Hippocampal formation (tissue), 2 donors: ENCODE measurements at places on chromosomes 13 and 19.
A peak's percentile ranks its signal among the peaks of the same experiment; 100 is the strongest.

GRCh38 chr13:91196958-91197357 lies 150.5 kb upstream of the MIR17HG start:
- DNase-seq, result no peak

GRCh38 chr13:99415851-99416331 lies 85.4 kb upstream of the TM9SF2 start:
- DNase-seq, result no peak

DNA sequence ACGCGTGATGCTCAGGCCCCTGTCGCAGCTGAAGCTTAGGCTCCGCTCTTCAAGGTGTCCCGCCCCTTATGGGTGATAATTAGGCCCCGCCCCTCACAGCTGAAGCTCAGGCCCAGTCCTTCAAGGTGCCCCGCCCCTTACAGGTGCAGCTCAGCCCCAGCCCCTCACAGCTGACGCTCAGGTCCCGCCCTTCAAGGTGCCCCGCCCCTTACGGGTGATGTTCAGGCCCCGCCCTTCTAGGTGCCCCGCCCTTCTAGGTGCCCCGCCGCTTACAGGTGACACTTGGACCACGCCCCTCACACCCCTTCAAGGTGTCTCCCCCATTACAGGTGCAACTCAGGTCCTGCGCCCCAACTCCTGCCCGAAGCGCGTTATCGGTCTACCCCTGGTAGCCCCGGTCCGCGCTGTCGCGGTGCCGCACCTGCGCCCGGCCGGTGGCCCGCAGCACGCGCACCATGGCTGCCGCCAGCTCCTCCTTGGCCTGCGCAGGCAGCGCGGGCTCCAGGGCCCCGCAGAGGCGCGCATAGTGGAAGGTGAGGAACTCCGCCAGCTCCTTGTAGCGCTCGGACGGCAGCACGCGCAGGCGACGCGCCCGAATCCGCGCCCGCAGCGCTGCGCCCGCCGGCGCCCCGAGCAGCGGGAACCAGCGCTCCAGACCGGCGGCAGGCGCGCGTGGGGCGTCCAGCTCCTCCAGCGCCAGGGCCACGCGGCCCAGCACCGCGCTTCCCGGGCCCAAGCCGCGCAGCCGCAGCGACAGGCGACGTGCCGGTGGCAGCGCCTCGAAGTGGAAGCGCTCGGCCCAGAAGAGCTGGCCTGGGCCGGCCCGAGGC lies 7.3 kb downstream of the RASAL3 start:
- no peak for DNase-seq

- DNase-seq, result no peak
Measured at GRCh38 chr13:80235967-80236302, 105.0 kb downstream of the SPRY2 start.

GRCh38 chr13:51282322-51282721 lies 57.2 kb upstream of the SERPINE3 start:
- DNase-seq, result no peak

GRCh38 chr19:39752390-39752789 lies 14.6 kb upstream of the CLC start:
- DNase-seq, result no peak

GRCh38 chr19:56623006-56623405 lies 20.0 kb upstream of the SMIM17 start:
- DNase-seq, result no peak

DNA sequence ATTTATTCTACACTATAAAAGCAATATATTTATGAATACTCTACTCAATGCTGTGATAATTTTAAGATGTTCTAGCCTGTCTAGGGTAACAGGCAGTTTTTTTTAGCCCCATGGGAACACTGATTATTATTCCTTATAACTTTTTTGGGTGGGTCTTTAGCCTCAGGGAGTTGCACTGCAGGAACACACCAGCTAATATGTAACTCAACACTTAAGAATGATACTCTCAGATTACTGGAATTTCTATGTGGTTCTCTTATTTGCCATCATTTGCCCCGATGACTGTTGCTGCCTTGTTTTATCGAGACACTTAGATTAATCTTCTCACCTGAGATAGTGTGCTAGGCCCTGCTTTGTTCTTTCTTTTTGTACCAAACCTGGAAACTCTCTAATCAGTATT lies 396.9 kb upstream of the SLITRK1 start:
- DNase-seq, result no peak

GRCh38 chr13:95608640-95609323 lies 35.7 kb downstream of the DZIP1 start:
- DNase-seq, result no peak

DNA sequence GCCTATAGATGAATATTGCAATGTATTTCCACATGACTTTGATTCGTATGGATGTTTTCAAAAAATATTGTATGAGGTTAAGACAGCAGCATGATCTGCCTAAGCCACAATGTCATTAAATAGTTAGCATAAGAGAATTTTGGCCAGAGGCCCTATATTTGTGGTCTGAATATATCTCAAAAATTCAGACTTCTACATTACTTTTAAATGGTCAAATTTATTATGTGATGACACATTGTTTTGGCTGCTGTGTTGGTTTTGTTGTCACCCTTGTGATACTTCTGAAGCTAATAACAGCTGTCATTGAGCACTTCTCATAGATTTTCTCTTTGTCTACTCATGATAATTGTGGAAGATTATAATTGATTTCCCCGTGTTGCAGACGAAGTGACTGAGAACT lies 288.2 kb downstream of the MYO16 start:
- no peak for DNase-seq

- DNase-seq, result peak; percentile 65
Measured at GRCh38 chr19:30227661-30228112, 144.5 kb upstream of the ZNF536 start.

DNA sequence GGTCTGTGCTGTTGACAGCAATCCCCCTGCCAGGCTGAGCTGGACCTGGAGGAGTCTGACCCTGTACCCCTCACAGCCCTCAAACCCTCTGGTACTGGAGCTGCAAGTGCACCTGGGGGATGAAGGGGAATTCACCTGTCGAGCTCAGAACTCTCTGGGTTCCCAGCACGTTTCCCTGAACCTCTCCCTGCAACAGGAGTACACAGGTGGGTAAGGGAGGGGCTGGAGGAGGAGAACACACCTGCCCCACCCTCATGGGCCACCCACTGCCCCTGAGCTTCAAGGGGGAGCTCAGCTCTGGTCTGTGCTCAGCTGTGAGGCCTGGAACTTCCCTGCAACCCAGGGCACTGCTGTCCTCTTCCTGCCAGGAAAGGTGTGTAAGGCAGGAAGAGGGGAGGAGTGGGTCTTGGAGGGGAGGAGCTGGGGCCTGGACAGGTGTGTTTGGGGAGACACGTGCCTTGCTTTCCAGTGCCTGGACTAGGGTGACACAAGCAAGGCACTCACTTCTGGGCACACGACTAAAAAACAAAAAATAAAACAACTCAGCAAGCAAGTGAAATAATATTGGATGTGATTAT lies 3.9 kb downstream of the SIGLEC7 start:
- DNase-seq, result no peak

- no peak for DNase-seq
Measured at GRCh38 chr13:27791146-27791900, 960 bp upstream of the GSX1 start.

DNA sequence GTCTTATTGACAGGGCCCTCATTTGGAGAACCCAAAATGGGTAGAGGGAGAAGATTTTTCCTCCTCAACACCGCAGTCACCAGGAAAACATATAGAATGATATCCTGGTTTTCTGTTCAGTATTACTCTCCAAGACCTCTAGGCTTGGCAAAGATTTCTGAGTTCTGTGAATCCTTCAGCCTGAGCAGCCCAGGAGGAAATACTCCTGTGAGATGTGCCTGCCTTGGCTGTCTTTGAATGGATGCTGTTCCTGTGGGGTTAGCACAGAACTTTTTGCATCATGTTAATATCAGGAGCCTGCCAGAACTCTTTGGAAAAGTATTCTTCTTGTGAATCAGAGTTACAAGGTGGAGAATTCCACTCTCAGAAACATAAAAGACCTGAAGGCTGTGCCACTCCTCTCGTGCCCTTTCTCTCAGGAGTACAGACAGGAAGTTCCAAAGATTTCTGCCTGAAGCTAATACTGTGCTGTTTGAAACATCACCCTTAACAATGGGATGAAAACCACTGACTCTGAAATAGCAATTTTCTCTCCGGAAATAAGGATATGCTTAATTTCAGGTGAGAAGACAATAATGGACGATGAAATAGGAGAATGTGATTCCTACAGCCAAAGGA lies 520.1 kb upstream of the NBEA start:
- DNase-seq, result no peak

DNA sequence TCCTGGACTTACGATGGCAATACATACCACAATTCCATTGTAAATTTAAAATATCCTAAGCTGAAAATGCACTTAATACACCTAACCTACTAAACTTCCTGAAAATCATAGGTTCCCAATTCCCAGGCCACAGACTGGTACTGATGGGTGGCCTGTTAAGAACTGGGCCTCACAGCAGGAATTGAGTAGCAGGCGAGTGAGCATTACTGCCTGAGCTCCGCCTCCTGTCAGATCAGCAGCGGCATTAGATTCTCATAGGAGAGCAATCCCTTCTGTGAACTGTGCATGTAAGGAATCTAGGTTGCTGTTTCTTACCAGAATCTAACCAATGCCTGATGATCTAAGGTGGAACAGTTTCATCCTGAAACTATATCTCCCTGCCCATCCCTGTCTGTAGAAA lies 1670.2 kb upstream of the PCDH20 start:
- no peak for DNase-seq
